ENCODE measurements at places on chromosomes 2 and 18.

GRCh38 chr2:15112216-15112615 is 448.9 kb downstream of the NBAS start:
- DNase-seq, result no peak

GRCh38 chr2:204255071-204255470 is 290.2 kb upstream of the PARD3B start:
- DNase-seq, result no peak

GRCh38 chr2:102801098-102801718 is 39.4 kb downstream of the TMEM182 start:
- no peak for DNase-seq

DNA sequence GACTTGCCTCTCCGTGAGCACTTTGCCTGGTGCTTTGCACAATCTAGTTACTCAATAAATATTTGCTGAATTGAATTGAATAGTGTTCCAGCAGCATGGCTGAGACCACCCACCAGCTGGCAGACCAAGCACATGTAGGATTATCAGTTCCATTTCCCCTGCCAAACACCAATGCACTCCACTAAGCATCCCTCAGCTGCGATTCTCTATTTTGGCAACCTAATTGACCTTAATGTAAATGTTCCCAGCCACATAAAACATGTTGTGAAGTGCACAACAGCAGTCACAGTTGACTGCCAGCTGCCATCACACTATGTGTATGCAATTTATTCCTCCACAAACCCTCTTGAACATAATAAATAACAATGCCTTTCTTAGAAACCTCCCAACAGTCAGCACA is 1879.4 kb upstream of the PIK3C3 start:
- DNase-seq, result no peak

GRCh38 chr2:103664690-103665089 is 902.9 kb downstream of the TMEM182 start:
- DNase-seq, result no peak

- DNase-seq, result no peak
Measured at GRCh38 chr18:62522178-62522503, 684 bp upstream of the ZCCHC2 start.

GRCh38 chr2:146912536-146912935 is 932.3 kb upstream of the ACVR2A start:
- DNase-seq, result no peak

- no peak for DNase-seq
Measured at GRCh38 chr2:27572439-27572838, 10.4 kb upstream of the ZNF512 start.

GRCh38 chr2:128473175-128474035 is 154.7 kb upstream of the HS6ST1 start:
- DNase-seq, result no peak

DNA sequence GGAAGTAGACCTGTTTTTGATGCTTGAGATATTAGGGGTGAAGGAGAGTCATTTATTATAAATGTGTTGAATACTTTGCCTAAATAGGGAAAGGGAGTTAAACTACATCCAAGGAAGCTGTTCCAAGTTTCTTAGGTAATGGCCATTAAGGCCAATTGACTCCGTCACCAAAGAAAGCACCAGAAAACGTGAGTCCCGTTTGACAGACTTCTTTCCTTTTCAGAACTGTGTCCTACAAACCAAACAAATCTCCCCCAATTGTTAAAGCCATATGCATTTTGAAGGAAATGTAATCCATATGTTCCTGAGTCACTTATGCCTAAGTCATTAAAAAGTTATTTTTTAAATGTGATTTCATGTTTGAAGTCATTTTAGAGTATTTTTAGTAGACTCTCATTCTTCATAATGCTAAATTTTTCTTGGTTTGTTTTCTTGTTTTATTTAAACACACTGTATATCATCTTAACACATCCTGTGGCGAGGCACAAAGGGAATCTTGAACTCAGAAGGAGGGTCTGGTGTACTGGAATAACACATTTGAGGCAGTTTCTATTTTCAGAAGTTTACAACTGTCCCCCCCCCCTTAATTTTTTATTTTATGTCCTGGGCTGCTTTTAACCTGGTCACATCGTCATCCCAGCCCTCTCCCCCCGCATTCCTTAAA is 133.7 kb downstream of the RHBDD1 start:
- DNase-seq, result no peak

DNA sequence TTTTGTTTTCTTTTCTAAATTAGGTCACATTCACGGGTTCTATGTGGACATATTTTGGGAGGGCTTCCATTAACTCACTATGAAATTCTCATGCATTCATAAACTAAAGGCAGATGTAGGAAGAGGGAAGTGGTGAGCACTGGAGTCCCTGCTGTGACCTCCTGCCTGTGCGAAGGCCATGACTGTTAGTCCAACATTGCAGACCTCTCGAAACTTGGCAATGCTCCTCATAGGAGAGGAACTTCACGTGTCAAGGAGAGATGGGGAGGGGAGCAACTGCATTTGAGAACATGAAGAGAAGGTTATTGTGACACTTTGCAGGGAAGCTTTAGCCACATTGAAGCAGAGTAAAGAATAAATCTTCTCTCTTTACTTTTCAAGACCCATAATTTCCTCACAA is 126.4 kb upstream of the HNMT start:
- no peak for DNase-seq

All from stimulated activated CD8-positive, alpha-beta memory T cell treated with anti-CD3 and anti-CD28 coated beads, Interleukin-4, amount 100 ng/mL, for 1 hour (primary cell).